AG04450 (cell line): ENCODE measurements at places on chromosomes 2 and 18. TPM values are rescaled to one million over a fixed set of nuclear protein-coding genes. Genes with fewer than 3 reads are reported as not detected.

Gene SLC9A4
- polyA plus RNA-seq = not detected in 2 replicates

Gene TMEM163
- 0.04 TPM in 1 of 2 replicates, not detected in the other for polyA plus RNA-seq

Gene POMC
- not detected in 2 replicates for polyA plus RNA-seq

Gene MPP4
- 8.6 and 9.1 TPM in 2 replicates for polyA plus RNA-seq

Gene SULT1C2
- polyA plus RNA-seq = 0.04 and 0.11 TPM in 2 replicates

Gene EML6
- 0.12 and 0.30 TPM in 2 replicates for polyA plus RNA-seq

Gene LYG2
- not detected in 2 replicates for polyA plus RNA-seq

Gene AGXT
- not detected in 2 replicates for polyA plus RNA-seq

Gene CCL20
- polyA plus RNA-seq = 0.11 TPM in 1 of 2 replicates, not detected in the other

Gene DNER
- 0.05 TPM in 1 of 2 replicates, not detected in the other for polyA plus RNA-seq

Gene RUFY4
- not detected in 2 replicates for polyA plus RNA-seq

Gene TEKT4
- not detected in 2 replicates for polyA plus RNA-seq

Gene GKN2
- polyA plus RNA-seq = not detected in 2 replicates

Gene THUMPD2
- 7.4 and 11.7 TPM in 2 replicates for polyA plus RNA-seq

Gene UBR3
- polyA plus RNA-seq = 15.7 and 20.3 TPM in 2 replicates

Gene PRSS56
- not detected in 2 replicates for polyA plus RNA-seq

Gene TTN
- polyA plus RNA-seq = 0.06 and 0.07 TPM in 2 replicates

Gene TMEM200C
- 1.6 and 1.7 TPM in 2 replicates for polyA plus RNA-seq

Gene HAAO
- 3.1 and 4.2 TPM in 2 replicates for polyA plus RNA-seq

Gene NAPG
- 16.8 and 19.8 TPM in 2 replicates for polyA plus RNA-seq
